ENCODE measurements at places on chromosomes 5 and 9. TPM values are rescaled to one million over a fixed set of nuclear protein-coding genes. Genes with fewer than 3 reads are reported as not detected.
A peak's percentile ranks its signal among the peaks of the same experiment; 100 is the strongest.

DNA sequence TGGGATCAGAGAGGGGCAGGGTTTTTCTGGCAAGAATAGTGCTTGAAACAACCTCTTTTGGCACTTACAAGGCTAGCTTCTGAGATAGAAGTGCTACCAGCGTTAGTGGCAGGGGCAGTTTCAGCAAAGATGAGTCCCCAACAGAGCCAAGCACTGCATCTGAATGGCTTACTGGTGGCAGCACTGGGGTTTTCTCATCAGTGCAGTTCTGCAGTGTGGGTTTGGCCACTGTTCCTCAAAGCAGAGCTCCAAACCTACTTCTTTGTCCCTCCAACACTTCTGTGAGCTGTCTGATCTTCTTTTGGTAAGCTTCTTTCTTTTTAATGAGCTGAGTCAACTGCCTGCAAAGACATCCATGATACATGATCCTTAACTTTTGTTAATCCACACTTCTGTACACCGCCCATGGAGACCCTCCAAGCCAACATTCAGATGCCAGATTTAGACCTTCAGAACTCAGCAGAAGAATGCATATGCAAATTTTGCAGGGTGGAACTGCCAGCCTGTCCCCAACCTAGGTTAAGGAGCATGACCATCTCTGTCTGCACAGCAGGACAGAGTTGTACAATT, 29.9 kb upstream of the FSTL4 start:
- DNase-seq, result no peak
- H3K36me3 ChIP-seq, result no peaks in the 10 kb centered on the region
- no peaks in the 10 kb centered on the region for H3K4me1 ChIP-seq

- no peaks in the 10 kb centered on the region for H3K27me3 ChIP-seq
- no peak overlapping the region for H3K4me3 ChIP-seq
- no peak overlapping the region for H3K27ac ChIP-seq
- no peaks in the 10 kb centered on the region for H3K36me3 ChIP-seq
- no peak for DNase-seq
- no peaks in the 10 kb centered on the region for H3K4me1 ChIP-seq
Observed at GRCh38 chr5:151470439-151470838, 23.0 kb downstream of the SLC36A1 start.

GRCh38 chr5:42811591-42812446, at the start of gene SELENOP:
Gene SELENOP (minus strand): TSS chr5:42811892. CDS start chr5:42808353, 3,539 bp downstream.
- H3K4me1 ChIP-seq, result peaks cover 14% of the 10 kb centered on the region
- H3K36me3 ChIP-seq, result peaks cover 2% of the 10 kb centered on the region
- DNase-seq, result peak; percentile 83
- H3K27me3 ChIP-seq, result no peaks in the 10 kb centered on the region

DNA sequence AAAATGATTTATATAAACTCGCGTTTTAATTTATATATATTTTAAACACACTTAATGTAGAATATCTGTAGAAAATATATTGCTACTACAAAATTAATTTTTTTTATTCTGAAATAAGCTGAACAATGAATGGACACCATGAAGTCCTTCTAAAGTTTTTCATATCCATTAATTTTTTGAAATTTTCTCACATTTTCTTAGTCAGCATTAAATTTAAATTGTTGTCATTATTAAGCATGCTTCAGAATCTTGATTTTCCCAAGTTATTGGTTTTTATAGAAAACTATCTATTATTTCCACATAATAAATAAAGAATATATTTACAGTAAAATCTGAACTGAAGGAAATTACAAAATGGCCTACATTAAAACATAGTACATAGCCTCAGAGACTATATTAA, 1314.9 kb upstream of the CDH6 start:
- no peaks in the 10 kb centered on the region for H3K36me3 ChIP-seq
- H3K27me3 ChIP-seq, result no peaks in the 10 kb centered on the region
- H3K4me1 ChIP-seq, result no peaks in the 10 kb centered on the region
- DNase-seq, result no peak
- H3K4me3 ChIP-seq, result no peak overlapping the region

GRCh38 chr5:52867809-52868208, 80.1 kb downstream of the ITGA1 start:
- H3K36me3 ChIP-seq, result peaks cover 7% of the 10 kb centered on the region
- H3K27me3 ChIP-seq, result no peaks in the 10 kb centered on the region
- DNase-seq, result no peak
- H3K27ac ChIP-seq, result no peak overlapping the region
- peaks cover 39% of the 10 kb centered on the region for H3K4me1 ChIP-seq
- H3K4me3 ChIP-seq, result no peak overlapping the region

GRCh38 chr9:98456156-98456613, 200.7 kb upstream of the TBC1D2 start:
- no peaks in the 10 kb centered on the region for H3K27me3 ChIP-seq
- no peaks in the 10 kb centered on the region for H3K4me1 ChIP-seq

- H3K27ac ChIP-seq, result peak overlapping the region; percentile 72
- peak; percentile 82 for DNase-seq
- no peaks in the 10 kb centered on the region for H3K36me3 ChIP-seq
- no peaks in the 10 kb centered on the region for H3K27me3 ChIP-seq
Observed at GRCh38 chr5:151694035-151694485, 7.3 kb upstream of the SPARC start.

- H3K27me3 ChIP-seq, result no peaks in the 10 kb centered on the region
- DNase-seq, result peak; percentile 26
- H3K36me3 ChIP-seq, result no peaks in the 10 kb centered on the region
- peaks cover 4% of the 10 kb centered on the region for H3K4me1 ChIP-seq
- no peak overlapping the region for H3K4me3 ChIP-seq
Observed at GRCh38 chr5:113574417-113574816, 60.9 kb downstream of the YTHDC2 start.

DNA sequence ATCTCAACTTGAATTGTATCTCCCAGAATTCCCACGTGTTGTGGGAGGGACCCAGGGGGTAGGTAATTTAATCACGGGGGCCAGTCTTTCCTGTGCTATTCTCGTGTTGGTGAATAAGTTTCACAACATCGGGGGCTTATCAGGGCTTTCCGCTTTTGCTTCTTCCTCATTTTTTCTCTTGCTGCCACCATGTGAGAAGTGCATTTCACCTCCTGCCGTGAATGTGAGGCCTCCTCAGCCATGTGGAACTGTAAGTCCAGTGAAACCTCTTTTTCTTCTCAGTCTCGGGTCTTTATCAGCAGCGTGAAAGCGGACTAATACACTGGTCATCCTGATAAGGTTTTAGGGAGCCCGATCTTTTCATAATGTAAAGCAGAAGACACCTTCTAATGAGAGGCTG, 687.0 kb upstream of the FTMT start:
- no peak for DNase-seq
- H3K36me3 ChIP-seq, result no peaks in the 10 kb centered on the region
- no peaks in the 10 kb centered on the region for H3K4me1 ChIP-seq
- H3K4me3 ChIP-seq, result no peak overlapping the region

DNA sequence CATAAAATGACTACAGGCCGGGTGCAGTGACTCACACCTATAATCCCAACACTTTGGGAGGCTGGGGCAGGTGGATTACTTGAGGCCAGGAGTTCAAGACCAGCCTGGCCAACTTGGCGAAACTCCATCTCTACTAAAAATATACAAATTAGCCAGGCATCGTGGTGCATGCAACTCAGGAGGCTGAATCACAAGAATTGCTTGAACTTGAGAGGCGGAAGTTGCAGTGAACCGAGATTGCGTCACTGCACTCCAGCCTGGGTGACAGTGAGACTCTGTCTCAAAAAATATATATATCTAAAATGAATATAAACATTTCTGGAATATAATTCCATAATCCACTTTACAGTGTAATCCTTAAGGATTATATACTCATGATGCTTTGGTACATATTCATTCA, 66.5 kb downstream of the TEX10 start:
- no peak overlapping the region for H3K27ac ChIP-seq
- no peaks in the 10 kb centered on the region for H3K27me3 ChIP-seq
- DNase-seq, result no peak
- no peaks in the 10 kb centered on the region for H3K36me3 ChIP-seq
- H3K4me3 ChIP-seq, result no peak overlapping the region

- no peaks in the 10 kb centered on the region for H3K4me1 ChIP-seq
- no peak overlapping the region for H3K27ac ChIP-seq
- H3K27me3 ChIP-seq, result no peaks in the 10 kb centered on the region
- H3K36me3 ChIP-seq, result no peaks in the 10 kb centered on the region
- no peak for DNase-seq
- H3K4me3 ChIP-seq, result no peak overlapping the region
Observed at GRCh38 chr9:21747175-21747574, 55.3 kb upstream of the MTAP start.

DNA sequence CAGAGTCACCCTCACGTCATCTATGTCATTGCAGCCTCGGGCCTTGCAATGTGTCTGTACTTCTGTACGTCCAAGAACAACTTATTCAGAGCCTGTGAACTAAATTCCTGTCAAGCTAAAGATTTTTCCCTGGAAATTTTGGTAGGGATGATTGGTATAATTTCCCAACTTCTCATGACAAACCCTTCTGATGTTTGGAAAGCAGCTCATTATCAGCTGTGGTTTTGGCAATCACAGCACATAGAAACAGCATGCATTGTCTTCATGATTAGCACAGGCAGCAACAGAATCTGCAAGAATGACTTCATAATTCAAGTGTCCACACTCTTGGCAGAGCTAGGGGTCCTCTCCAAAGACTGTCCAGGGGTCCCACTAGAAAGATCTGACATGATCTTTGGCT, 49.5 kb downstream of the APBA1 start:
- no peak overlapping the region for H3K27ac ChIP-seq
- H3K4me1 ChIP-seq, result no peaks in the 10 kb centered on the region
- no peaks in the 10 kb centered on the region for H3K27me3 ChIP-seq
- no peak overlapping the region for H3K4me3 ChIP-seq
- no peaks in the 10 kb centered on the region for H3K36me3 ChIP-seq
- DNase-seq, result no peak

- no peaks in the 10 kb centered on the region for H3K4me1 ChIP-seq
- peaks cover 7% of the 10 kb centered on the region for H3K27me3 ChIP-seq
- no peak overlapping the region for H3K27ac ChIP-seq
- no peaks in the 10 kb centered on the region for H3K36me3 ChIP-seq
Observed at GRCh38 chr9:132154863-132155567, 6.8 kb upstream of the NTNG2 start.

GRCh38 chr5:76305269-76305668, 97.8 kb upstream of the IQGAP2 start:
- no peak overlapping the region for H3K4me3 ChIP-seq
- H3K27ac ChIP-seq, result no peak overlapping the region
- DNase-seq, result no peak
- H3K4me1 ChIP-seq, result no peaks in the 10 kb centered on the region

- no peaks in the 10 kb centered on the region for H3K4me1 ChIP-seq
- no peaks in the 10 kb centered on the region for H3K27me3 ChIP-seq
- no peak overlapping the region for H3K4me3 ChIP-seq
- no peaks in the 10 kb centered on the region for H3K36me3 ChIP-seq
- no peak overlapping the region for H3K27ac ChIP-seq
Observed at GRCh38 chr5:116078199-116078598, 6.6 kb upstream of the COMMD10 start.

DNA sequence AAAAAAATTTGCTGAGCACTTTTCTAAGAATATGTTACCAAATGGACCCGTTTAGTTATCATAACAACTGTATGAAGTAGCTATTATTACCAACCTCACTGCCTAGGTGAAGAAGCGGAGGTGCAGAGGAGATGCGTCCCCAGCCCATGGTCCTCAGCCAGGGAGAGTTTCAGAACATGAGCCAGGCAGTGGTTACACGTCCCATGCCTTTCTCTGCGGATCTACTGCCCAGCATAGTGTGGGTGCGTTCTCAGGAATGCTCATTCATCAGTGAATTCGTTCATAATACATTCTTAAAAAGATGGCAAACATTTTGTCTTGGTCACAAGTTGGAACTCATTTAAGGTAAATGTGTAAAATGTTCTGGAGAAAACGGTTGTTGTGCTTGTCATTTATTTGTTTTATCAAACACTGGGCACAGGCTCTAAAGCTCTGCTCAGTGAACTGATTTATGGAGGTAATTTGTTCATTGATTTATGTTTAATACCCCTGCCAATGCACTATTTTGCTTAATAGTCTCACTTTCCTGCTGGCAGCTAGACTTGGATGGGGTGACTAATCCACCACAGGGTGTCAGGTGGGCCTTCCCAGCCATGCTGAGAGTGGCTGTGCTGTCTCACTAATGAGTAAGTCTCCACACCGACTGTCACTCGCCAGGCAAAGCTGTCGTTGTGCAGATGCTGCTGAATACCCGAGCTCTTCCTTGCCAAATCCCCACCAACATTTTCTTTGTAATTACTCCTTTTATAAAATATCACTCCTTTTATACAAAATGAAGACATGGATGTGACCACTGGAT, 248.8 kb downstream of the TENT4A start:
- H3K4me3 ChIP-seq, result no peak overlapping the region
- no peaks in the 10 kb centered on the region for H3K36me3 ChIP-seq
- H3K27me3 ChIP-seq, result no peaks in the 10 kb centered on the region
- no peak overlapping the region for H3K27ac ChIP-seq

DNA sequence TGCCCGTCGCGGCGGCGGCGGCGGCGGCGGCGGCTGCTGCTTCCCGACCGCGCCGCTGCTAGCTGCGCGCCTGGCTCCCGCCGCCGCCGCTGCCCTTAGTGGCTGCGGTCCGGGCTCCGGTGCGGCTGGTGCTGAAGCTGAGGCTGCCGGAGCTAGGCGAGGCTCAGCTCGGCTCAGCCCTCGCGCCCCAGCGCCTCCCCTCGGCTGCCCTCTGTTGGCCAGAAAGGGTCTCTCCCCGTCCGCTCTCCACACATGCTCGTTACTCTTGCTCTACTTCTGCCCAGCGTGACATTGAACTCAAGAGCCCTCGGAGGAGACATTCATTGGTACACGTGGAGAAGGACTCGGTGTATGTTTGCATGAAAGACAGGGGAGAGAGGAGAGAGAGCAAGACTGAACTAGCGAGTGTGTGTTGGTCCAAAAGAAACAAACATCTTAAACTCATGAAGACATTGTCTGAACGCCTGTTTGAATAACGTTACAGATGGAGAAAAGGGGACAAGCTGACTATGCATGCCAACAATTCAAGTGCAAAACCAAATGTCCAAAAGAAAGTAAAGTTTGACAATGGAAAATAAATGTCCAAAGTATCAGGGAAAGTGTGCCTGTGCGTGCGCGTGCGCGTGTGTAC, at the start of gene HCN1:
Gene HCN1 (minus strand): TSS at position 175 of the 631 bp plus-strand sequence.
- H3K27ac ChIP-seq, result peak within 1 kb of the TSS; percentile 44
- peaks cover 11% of the 10 kb centered on the region for H3K4me1 ChIP-seq
- peaks cover 11% of the 10 kb centered on the region for H3K27me3 ChIP-seq
- no peaks in the 10 kb centered on the region for H3K36me3 ChIP-seq
- H3K4me3 ChIP-seq, result no peak within 1 kb of the TSS

DNA sequence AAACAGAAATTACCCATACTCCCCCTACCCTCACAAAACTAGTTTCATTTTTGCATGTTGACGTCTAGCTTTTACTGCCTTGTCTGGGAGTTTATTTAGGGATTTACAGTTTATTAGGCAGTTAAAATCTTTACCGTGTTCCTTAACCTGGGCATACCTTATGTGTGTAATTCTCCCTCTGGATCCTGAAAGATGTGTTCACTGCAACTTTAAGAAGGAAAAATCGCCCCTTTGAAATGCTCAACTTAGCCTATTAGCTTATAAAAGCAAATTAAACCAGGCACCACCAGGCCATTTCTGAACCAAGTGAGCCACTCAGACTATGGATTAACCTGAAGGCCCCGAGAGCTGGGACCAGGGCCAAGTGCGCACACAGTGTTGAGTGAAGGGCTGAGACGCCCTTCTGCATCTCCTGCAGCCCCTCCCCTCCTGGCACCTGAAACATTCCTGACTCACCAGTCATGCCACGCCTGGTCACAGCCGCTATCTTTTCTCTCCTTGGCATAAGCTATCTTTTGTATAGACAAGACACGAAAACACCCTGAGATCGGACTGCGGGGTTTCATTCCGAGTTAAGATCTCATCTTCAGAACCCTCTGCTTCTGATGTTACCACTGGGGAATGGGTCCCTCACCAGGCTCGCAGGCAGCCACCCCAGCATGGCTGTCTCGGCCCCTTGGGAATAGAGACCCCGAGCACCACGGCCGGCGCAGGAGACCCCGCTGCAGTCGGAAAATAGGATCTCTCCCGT, 111.9 kb downstream of the ROR2 start:
- no peaks in the 10 kb centered on the region for H3K27me3 ChIP-seq
- H3K27ac ChIP-seq, result no peak overlapping the region
- H3K36me3 ChIP-seq, result no peaks in the 10 kb centered on the region
- peak; percentile 87 for DNase-seq

The NR5A1 gene
- 198 TPM for total RNA-seq

The PTPRD gene
- total RNA-seq, result 0.87 TPM

The PCDHB10 gene
- 1.8 TPM for total RNA-seq
